Ovary (tissue), 10 donors: ENCODE measurements at places on chromosomes 7 and 10.

- DNase-seq = no peak
Observed at GRCh38 chr10:32070645-32071044, 14.4 kb upstream of the KIF5B start.

- no peak for DNase-seq
Observed at GRCh38 chr10:37952043-37952755, 24.2 kb downstream of the ZNF25 start.

- no peak for DNase-seq
Observed at GRCh38 chr7:67451306-67451705, 454.7 kb downstream of the TYW1 start.

GRCh38 chr7:79936281-79936983, 198.2 kb upstream of the GNAI1 start:
- no peak for DNase-seq

DNA sequence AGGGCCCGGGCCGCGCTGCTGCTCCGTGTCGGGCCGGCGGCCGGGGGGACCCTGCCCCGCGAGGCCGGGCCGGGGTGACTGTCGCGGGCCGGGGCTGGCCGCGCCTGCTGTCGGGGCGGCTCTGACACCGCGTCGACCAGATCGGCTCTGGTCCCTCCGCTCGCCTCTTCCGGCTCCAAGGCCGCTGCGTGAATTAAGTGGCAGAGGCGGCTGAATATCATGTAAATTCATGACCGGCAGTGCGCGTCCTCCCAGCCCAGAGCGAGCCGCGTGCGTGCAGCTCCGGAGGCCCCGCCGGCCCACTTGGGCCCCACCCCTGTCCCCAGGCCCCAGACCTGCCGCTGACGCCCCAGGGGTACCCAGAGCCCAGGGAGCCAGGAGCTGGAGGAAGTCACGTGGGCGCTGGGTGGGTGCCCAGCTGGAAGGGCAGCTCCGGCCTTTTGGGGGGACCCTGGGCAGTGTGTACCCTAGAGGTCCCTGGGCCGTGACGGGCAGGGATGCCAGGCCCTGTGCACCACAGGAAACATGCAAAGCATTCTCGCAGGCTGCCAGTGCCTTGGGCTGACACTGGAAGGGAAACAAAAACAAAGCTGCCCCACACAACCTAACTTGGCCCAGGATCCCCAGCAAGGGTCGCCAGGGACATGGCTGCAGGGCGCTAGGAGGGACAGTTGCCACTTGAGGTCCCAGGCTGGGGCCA, 584.0 kb upstream of the MKI67 start:
- no peak for DNase-seq

GRCh38 chr10:72550239-72550638, 75.6 kb downstream of the MICU1 start:
- DNase-seq = no peak

GRCh38 chr10:70677620-70678249, 5.4 kb downstream of the ADAMTS14 start:
- DNase-seq = no peak

- no peak for DNase-seq
Observed at GRCh38 chr10:128929131-128929530, 537.9 kb upstream of the MGMT start.
